ENCODE measurements at places on chromosomes 5 and 9. TPM values are rescaled to one million over a fixed set of nuclear protein-coding genes. Genes with fewer than 3 reads are reported as not detected.

- no peak for DNase-seq
- peaks cover 2% of the 10 kb centered on the region for H3K27me3 ChIP-seq
- no peaks in the 10 kb centered on the region for H3K4me1 ChIP-seq
These were observed 80.6 kb downstream of the COL5A1 start for GRCh38 chr9:134722120-134722701.

DNA sequence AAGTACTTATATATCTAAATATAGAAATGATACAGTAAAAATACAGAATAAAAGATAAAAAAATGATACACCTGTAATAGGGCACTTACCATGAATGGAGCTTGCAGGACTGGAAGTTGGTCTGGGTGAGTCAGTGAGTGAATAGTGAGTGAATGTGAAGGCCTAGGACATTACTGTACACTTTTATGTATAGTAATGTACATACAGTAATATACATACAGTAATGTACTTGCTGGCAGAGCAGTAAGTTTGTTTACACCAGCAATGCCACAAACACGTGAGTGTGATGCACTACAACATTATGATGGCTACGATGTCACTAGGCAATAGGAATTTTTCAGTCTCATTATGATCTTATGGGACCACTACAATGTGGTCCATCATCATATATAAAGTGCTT is 34.2 kb downstream of the SUSD1 start:
- no peaks in the 10 kb centered on the region for H3K36me3 ChIP-seq
- DNase-seq: peak; percentile 70
- H3K4me3 ChIP-seq: no peak overlapping the region
- H3K27me3 ChIP-seq: no peaks in the 10 kb centered on the region
- no peak overlapping the region for H3K27ac ChIP-seq

DNA sequence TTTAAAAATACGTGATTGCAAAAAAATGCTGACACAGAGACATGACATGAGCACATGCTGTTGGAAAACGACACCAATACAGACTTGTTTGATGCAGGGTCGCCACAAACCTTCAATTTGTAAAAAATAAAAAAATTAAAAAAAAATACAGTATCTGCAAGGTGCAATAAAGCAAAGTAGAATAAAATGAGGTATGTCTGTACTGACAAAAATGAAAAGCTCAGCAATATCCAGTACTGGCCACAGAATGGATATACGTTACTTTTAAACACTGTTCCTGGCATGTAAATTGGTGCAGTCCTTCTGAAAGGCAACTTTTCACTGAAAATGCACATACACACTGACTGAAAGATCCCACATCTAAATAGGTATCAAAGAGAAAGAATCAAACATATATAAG is 27.1 kb upstream of the C9orf40 start:
- no peaks in the 10 kb centered on the region for H3K4me1 ChIP-seq
- no peak for DNase-seq
- H3K4me3 ChIP-seq: no peak overlapping the region
- H3K27ac ChIP-seq: no peak overlapping the region
- no peaks in the 10 kb centered on the region for H3K27me3 ChIP-seq
- no peaks in the 10 kb centered on the region for H3K36me3 ChIP-seq

GRCh38 chr9:114078021-114078780 is at the start of gene AMBP:
TSS of gene AMBP (minus strand) at chr9:114078300. CDS start at chr9:114078209, 91 bp downstream.
- H3K27me3 ChIP-seq: no peaks in the 10 kb centered on the region
- H3K4me3 ChIP-seq: no peak within 1 kb of the TSS
- H3K36me3 ChIP-seq: no peaks in the 10 kb centered on the region
- DNase-seq: no peak
- no peaks in the 10 kb centered on the region for H3K4me1 ChIP-seq

- no peaks in the 10 kb centered on the region for H3K36me3 ChIP-seq
- H3K27ac ChIP-seq: no peak overlapping the region
- no peak overlapping the region for H3K4me3 ChIP-seq
These were observed 37.4 kb downstream of the ZFAND5 start for GRCh38 chr9:72327631-72328030.

GRCh38 chr9:93900436-93900819 is 54.7 kb downstream of the BARX1 start:
- no peaks in the 10 kb centered on the region for H3K36me3 ChIP-seq
- no peak overlapping the region for H3K27ac ChIP-seq
- no peak for DNase-seq
- H3K27me3 ChIP-seq: no peaks in the 10 kb centered on the region

- H3K36me3 ChIP-seq: no peaks in the 10 kb centered on the region
- DNase-seq: no peak
- H3K27me3 ChIP-seq: no peaks in the 10 kb centered on the region
- H3K4me1 ChIP-seq: no peaks in the 10 kb centered on the region
- H3K27ac ChIP-seq: no peak overlapping the region
- H3K4me3 ChIP-seq: no peak overlapping the region
These were observed 156.1 kb upstream of the ERCC6L2 start for GRCh38 chr9:95719354-95719753.

- H3K4me3 ChIP-seq: no peak overlapping the region
- no peaks in the 10 kb centered on the region for H3K27me3 ChIP-seq
- DNase-seq: no peak
- no peak overlapping the region for H3K27ac ChIP-seq
These were observed 2.4 kb downstream of the PRRX2 start for GRCh38 chr9:129667850-129668249.

GRCh38 chr5:75536694-75537360 is 25.1 kb downstream of the POLK start:
- H3K27ac ChIP-seq: no peak overlapping the region
- no peaks in the 10 kb centered on the region for H3K36me3 ChIP-seq
- DNase-seq: no peak

- no peak overlapping the region for H3K27ac ChIP-seq
- no peak for DNase-seq
- no peak overlapping the region for H3K4me3 ChIP-seq
- no peaks in the 10 kb centered on the region for H3K36me3 ChIP-seq
These were observed 3.5 kb upstream of the LOX start for GRCh38 chr5:122081541-122081940.

DNA sequence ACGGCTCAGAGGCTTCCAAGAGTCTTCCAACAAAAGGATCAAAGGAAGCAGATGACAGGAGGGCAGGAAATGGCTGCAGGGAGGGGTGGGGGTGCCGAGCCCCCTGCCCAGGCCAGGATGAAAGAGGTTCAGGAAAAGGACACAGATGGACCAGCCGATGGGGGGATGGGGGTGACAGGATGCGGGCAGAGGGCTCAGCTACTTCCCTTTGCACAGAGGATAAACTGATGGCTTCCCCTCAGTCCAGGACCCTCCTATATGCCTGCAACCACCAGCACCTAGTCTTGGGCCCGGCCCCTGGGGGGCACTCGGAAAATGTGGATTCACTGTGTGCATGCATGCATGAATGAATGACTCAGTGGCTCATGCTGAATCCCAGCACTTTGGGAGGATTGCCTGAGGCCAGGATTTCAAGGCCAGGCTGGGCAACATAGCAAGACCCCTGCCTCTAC is 148.2 kb downstream of the C9orf50 start:
- no peaks in the 10 kb centered on the region for H3K27me3 ChIP-seq
- DNase-seq: no peak
- no peaks in the 10 kb centered on the region for H3K36me3 ChIP-seq
- H3K4me1 ChIP-seq: peaks cover 38% of the 10 kb centered on the region

- H3K4me3 ChIP-seq: peak overlapping the region; percentile 69
- no peaks in the 10 kb centered on the region for H3K36me3 ChIP-seq
- DNase-seq: no peak
- no peaks in the 10 kb centered on the region for H3K27me3 ChIP-seq
- H3K4me1 ChIP-seq: peaks cover 16% of the 10 kb centered on the region
These were observed 576 bp downstream of the KIAA1958 start for GRCh38 chr9:112487008-112487798.

DNA sequence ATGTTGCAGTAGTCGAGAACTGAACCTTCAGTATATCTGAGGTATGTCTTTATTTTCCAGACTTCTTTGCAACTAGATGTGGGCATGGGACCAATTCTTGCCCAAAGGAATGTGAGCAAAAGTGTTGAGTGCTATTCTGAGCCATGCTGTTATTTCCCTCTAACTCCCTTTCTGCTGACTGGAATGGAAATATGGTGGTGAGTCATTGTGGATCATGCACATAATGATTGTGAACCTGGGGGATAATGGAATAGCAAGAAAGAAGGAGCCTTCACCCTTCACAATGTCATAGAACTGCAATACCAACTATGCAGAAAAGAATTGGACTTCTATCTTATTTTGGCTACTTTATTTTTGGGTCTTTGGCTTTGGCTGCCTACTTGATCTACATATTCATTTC is 10.3 kb upstream of the DOCK2 start:
- no peaks in the 10 kb centered on the region for H3K36me3 ChIP-seq
- H3K27me3 ChIP-seq: no peaks in the 10 kb centered on the region
- no peak for DNase-seq
- H3K4me3 ChIP-seq: no peak overlapping the region
- no peaks in the 10 kb centered on the region for H3K4me1 ChIP-seq

DNA sequence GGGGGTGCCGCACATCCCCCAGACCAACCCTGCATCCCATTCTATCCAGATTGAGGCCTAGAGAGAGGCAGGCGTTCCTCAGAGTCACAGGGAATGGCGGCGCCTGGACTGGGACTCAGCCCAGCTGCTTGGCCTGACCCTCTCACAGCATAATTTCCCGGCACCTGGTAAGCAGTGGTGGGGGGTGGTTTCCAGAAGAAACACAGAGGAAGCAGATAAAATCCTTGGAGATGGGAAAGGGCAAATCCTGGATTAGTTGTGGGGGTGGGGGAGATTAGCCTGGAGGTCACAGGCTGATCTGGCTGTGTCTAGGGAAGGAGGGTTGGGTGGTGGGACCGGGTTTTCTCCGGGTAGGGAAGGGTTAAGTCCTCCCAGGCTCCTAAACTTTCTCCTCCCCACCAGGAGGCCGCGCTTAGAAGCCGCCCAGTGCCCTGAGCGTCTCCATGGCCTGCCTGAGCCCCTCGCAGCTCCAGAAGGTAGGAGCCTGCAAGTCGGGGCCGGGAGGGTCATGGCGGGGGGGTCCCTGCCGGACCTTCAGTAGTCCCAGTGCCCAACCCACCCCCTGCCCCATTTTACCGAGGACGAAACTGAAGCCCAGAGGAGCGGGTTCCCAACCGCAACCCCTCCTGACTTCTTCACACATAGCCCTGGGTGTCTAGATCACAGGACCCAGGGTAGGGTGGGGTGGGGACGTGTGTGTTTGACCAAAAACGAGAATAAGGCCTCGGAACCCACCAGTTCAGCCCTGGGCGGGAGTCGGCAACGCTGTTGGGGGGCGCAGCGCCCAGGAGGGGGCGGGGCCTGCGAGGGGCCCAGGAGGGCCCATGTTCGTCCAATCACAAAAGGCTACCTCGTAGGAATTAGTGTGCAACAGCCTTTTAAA is 1.3 kb downstream of the PHYHD1 start:
- no peak for DNase-seq
- no peak overlapping the region for H3K4me3 ChIP-seq
- H3K27me3 ChIP-seq: no peaks in the 10 kb centered on the region
- H3K27ac ChIP-seq: no peak overlapping the region
- H3K36me3 ChIP-seq: no peaks in the 10 kb centered on the region

GRCh38 chr5:8897316-8897715 is 648.6 kb downstream of the SEMA5A start:
- no peak overlapping the region for H3K27ac ChIP-seq
- H3K4me1 ChIP-seq: no peaks in the 10 kb centered on the region
- no peak overlapping the region for H3K4me3 ChIP-seq
- no peaks in the 10 kb centered on the region for H3K36me3 ChIP-seq
- no peaks in the 10 kb centered on the region for H3K27me3 ChIP-seq
- DNase-seq: no peak

DNA sequence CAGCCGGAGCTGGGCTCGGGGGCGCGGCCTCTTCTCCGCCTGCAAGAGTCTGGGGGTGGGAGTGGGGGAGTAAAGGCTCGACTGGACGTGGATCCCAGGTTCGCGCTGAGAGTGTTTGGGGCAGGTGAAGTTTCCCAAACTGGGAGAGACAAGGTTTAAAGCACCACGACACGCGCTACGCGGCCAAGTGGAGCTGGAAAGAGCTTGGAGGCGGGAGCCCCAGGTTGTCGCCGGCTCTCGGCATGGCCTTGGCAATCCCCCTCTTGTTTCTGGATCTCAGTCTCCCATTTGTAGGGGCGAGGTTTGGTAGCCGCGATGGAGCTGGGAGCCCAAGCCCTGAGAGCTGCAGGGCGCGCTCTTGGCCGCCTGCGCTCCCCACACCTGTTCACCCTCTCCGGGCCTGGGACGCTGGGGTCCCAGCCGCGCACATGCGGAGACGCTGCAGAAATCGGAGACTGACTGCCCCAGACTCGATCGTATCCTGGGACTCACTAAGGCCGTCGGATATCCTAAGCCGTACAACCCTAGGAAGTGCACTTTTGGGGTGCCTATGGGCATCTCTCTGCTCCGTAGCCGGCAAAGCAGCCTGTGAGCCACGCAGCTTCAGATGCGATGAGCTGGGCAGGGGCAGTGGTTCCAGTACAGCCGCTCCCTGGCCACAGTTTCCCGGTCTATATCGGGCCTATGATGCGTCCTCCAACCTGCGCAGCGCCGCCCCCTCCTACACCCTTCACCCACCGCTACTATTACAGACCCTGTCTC is 937 bp downstream of the TMOD1 start:
- peak overlapping the region; percentile 46 for H3K4me3 ChIP-seq
- H3K4me1 ChIP-seq: no peaks in the 10 kb centered on the region
- H3K27ac ChIP-seq: no peak overlapping the region
- H3K36me3 ChIP-seq: peaks cover 3% of the 10 kb centered on the region
- DNase-seq: no peak

DNA sequence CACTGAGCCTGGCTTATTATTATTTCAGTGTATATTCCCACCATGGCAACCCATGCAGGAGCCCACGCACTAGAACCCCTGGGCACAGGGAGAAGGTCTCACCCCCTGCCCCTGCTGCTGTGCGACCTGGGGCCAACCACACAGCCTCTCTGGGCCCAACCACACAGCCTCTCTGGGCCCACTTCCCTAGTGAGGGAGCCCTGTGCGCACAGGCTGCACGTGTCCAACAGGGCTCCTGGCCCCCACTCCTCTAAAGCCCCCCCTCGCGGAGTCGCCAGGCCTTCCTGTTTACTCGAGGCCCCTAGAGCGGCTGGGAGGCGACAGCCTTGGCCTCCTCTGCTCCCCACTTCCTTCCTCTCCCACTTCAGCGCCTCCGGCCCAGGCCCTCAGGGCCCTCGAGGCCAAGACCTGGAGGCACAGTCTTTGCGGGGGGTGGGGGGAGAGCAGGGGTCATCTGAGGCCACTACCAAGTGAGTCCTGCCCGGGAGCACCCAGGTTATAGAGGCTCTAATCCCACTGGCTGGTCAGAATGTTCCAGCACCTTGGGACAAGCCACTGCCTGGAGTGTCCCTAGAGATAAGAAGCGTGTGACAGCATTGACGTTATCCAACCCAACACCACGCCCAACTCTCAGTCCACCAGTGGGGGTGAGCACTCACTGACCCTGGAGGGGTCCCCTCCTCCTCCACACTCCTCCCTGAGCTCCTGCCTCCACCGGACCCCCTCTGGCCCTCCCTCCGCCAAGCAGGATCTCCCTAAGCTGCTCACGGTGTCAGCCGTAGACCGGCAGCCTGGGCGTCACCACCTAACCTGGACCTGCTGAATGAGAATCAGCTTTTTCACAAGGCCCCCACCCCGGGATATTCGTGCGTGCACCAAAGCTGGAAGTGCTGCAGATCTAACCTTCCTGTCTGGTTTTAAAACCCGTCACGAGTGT is 7.9 kb upstream of the ENG start:
- H3K27me3 ChIP-seq: no peaks in the 10 kb centered on the region
- H3K27ac ChIP-seq: no peak overlapping the region
- H3K4me1 ChIP-seq: peaks cover 4% of the 10 kb centered on the region
- DNase-seq: no peak

The ITGA1 gene
- 1.6 TPM for total RNA-seq

The CATSPER3 gene
- total RNA-seq: 0.69 TPM

The FSTL4 gene
- total RNA-seq: 0.18 TPM

The PRRT1B gene
- 1.1 TPM for total RNA-seq

The IL9 gene
- not detected for total RNA-seq

The TSLP gene
- total RNA-seq: not detected

The OR2K2 gene
- not detected for total RNA-seq

The PHF24 gene
- total RNA-seq: 0.08 TPM

The ZBTB6 gene
- total RNA-seq: 5.9 TPM
